Right lobe of liver (tissue), 6 donors: ENCODE measurements at places on chromosomes 4 and X.

DNA sequence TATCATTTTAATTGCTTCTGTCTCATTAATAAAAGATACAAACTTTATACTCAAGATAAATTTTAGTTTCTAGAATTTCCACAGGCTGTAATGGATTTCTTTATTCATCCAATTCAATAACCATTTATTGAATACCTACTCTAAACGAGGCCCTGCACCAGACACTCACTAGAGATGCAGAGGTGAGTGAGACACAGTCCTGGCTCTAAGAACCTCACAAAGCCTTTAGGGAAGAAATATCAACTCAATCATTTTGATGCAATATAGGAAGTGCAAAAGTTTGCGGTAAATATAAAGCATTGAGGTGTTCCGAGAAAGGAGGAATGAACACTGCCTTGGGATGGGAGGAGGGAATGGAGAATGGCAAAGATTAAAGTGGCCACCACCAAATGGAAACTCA lies 81.6 kb upstream of the SH3RF1 start:
- DNase-seq, result no peak

DNA sequence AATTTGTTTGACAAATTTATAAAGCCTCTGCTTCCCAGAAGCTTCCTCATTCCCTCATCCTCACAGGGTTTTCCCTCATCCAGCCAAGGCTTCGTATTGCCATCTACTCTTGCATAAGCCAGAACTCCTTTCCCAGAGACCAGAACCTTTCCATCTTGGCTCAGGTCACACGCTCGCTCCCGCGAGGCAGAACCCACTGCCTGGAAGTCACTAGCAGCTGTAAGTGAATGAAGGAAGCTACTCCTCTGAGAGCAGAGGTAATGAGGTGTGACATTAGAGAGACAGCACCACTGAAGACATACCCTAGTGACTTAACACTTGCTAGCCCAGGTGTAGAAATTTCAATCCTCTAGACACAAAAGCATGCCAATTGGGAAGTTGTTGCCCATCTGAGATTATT lies 52.5 kb downstream of the LHFPL1 start:
- no peak for DNase-seq

- DNase-seq, result no peak
Observed at GRCh38 chrX:153939573-153939972, 4.7 kb upstream of the NAA10 start.

- DNase-seq, result no peak
Observed at GRCh38 chr4:58261526-58261925, 1151.3 kb upstream of the IGFBP7 start.

DNA sequence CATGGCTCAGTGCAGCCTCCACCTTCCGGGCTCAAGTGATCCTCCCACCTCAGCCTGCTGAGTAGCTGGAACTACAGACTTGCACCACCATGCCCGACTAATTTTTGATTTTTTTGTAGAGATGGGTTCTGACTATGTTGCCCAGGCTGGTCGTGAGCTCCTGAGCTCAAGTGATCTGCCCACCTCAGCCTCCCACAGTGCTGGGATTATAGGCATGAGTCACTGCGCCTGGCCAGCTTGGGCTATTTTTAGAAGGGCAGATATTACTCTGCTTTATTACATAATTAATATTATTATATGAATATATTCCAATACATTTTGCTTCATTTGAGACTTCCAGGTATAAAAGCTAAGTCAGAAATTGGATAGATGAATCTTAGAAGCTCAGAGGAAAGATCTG lies 143.7 kb upstream of the ANK2 start:
- no peak for DNase-seq

DNA sequence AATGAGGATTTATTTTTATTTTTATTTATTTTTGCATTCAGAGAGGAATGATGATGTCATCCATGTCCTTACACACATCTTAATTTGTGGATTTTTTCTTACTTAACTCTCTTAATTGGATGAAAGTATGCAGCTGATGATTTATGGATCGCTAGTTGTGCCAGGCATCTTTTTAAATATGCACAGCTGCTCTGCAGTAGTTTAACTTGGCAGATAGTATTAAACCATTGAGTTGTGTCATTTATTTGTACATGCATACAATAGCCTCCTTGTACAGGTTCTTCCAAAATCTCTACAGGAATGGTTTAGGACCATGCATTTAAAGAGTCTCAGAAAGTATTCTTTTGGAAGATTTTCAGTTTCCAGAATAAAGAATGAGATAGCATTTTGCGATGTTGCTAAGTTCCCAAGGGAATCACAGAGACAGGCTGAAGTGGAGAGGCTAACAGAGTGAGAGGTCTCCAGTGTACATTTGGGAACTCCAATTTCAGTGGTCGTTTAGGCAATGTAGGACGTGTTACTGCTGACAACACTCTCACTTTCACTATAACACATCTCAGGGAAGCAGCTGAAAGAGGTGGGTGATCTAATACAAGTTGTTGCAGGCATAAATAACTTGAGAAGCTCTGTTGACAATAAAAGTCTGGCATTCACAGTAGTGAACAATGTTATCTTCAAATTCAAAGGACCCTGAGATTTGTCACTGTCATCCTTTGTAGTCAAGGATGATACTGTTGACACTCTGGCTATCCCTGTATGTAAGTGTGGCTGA lies 49.9 kb upstream of the SCRG1 start:
- DNase-seq, result no peak

DNA sequence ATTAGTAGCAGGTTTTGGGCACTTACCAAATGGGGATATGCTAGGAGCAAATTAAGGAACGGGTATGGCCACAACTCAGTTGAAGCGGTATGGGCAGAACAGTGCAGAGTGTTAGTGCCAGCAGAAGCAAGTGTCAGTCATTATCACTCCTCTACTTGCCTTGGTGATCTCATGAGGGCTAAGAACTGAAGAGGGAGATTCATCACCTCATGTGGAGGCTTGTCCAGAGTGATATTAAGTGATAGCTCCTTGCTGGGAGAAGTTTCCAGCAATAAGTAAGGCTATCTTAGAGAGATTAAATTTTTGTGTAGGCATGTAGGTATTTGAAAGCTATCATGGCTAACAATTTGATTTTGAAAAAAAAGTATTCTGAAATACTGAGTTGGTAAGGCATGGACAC lies 615.4 kb upstream of the SMIM31 start:
- DNase-seq, result no peak

DNA sequence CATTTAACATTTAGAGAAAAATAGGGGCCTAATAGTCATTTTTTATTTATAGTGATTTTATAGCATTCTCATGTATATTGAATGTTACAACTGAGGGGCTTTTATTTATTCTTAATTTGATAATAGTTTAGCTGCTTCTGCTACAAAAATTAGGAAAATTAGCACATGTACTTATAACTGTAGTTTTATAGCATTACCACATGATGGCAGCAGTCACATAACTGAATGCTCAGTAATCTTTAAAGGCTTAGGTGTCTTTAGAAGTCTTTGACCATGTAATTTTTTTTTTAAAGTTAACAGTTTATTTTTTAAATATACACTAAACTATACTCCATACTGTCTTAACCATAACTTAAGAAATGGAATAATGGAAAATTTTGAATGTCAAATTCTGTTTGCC lies 136.6 kb downstream of the STAG2 start:
- DNase-seq, result no peak
